ENCODE measurements at places on chromosomes 3 and 15.

DNA sequence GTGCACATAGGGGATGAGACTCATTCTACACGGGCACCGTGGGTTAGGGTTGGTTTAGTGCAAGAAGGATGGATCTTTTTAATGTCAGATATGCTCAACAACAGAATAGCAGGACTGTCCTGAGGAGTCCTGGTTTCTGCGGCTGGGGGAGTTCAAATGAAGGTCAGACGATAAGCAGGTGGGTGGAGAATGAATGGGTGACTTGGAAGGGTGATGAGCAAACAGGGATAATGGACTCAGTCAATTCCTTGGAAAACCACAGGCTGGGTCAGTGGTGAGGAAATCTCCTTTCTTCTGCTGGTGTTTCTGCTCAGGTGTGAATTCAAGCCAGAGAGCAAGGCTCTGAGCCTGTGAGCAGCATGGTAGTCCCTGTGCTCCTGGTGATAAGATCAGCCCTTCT lies 59.9 kb downstream of the MESD start:
- no peak for DNase-seq

DNA sequence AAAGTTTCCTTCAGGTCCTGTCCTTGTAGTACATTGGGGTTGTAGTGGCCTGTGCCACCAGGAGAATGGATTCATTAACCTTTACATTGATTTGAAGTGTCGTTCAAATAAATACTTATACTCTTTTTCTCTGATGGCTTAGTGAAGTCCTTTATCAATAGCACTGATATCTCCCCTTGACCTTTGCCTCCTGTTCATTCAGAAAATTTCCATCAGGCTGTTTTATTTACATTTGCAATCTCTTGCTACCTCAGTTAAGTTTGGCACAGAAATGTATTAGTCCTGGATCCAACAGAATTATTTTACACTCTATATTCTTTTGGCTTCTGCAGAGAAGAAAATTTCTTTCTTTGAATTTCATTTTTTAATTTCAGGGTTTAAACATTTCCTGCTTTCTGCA lies 497.0 kb downstream of the RBMS3 start:
- DNase-seq: no peak

GRCh38 chr3:129439226-129439816 lies 427 bp downstream of the MBD4 start:
- no peak for DNase-seq

- no peak for DNase-seq
These were observed 608.3 kb downstream of the NTRK3 start for GRCh38 chr15:87648278-87648677.

GRCh38 chr15:98063315-98063714 lies 102.8 kb downstream of the ARRDC4 start:
- no peak for DNase-seq

DNA sequence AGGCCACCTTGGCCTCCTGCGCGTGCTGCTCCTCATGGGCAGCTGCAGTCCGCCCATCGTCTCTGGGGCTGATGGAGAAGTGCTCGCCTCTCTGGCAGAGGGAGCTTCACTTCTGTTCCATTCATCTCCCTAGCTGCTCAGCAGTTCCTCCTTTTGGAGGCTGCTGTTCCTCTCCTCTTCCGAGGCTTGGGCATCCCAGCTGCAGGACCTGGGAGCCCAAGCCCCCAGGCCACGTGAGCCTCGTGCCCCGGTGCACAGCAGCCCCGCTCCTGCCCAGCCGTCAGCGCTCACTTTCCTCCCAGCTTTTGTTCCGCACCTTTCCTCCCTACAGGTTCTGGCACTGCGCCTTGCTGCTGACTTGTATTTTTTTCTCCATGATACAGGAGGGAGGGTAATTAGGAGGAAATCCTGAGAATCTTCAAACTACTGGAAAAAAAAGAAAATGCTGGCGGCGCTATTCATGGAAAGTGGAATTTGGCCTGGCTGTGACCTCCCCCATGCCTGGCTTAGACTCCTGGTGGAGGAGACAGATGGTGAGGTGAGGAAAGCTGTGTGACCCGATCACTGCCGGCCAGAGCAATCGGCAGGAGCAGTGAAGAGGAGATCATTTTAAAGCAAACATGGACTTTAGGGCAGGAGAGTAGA lies 210.1 kb downstream of the CHST2 start:
- peak; percentile 76 for DNase-seq

- DNase-seq: no peak
These were observed 946.9 kb downstream of the EPHA3 start for GRCh38 chr3:90054311-90054710.

DNA sequence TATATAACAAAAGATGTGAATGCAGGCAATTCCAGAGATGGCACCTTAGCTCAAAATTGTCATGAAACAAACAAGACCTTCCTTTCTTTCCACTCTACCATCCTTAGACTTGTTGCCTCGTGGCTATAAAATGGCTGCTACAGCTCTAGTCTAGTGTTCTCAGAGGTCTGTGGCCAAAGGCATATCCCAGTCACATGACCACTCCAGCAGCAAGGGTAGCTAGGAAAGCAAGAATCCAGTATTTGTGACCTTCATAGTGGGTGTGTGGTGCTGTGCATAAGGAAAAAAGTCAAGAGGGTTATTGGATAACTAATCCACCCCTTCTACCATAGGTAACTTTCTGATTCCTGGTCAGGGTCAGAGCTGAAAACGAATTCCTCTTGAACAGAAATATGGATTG lies 27.1 kb upstream of the LIPC start:
- no peak for DNase-seq

- no peak for DNase-seq
These were observed 58.8 kb upstream of the MELTF start for GRCh38 chr3:197088370-197088769.

- DNase-seq: no peak
These were observed 31.7 kb downstream of the SLCO2A1 start for GRCh38 chr3:133997871-133998635.

- no peak for DNase-seq
These were observed 331.4 kb upstream of the CCDC54 start for GRCh38 chr3:107045791-107046190.

DNA sequence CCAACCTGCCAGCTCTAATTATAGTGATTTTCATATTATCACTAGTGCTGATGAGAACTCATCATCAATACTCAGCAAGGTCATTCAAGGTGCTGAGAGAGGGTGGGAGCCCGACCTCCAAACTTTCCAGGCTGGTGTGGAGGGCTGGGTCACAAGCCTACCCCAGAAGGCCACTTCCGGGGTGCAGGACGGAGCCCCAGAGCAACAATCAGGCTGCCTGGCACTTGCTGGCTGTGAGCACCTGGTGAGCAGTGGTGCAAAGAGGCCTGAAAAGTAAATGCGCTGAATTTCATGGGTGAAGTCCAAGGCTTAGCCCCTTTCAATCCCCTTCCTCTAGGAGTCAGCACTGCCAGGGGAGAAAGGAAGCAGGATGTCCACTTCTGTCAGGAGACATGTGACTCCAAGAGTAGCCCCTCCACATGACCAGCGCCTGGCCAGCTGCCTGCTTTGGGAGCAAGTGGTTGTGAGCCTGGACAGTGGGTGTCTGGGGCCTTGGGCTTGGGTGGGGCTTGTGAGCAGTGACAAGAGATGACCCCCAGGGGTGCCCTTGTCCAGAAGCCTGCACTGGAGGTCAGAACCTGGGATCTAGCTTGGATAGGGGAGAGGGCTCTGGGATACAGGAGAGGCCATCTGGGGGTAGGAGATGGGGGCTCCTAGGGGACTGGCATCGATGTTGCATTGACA lies 165.0 kb upstream of the TLE3 start:
- DNase-seq: no peak

DNA sequence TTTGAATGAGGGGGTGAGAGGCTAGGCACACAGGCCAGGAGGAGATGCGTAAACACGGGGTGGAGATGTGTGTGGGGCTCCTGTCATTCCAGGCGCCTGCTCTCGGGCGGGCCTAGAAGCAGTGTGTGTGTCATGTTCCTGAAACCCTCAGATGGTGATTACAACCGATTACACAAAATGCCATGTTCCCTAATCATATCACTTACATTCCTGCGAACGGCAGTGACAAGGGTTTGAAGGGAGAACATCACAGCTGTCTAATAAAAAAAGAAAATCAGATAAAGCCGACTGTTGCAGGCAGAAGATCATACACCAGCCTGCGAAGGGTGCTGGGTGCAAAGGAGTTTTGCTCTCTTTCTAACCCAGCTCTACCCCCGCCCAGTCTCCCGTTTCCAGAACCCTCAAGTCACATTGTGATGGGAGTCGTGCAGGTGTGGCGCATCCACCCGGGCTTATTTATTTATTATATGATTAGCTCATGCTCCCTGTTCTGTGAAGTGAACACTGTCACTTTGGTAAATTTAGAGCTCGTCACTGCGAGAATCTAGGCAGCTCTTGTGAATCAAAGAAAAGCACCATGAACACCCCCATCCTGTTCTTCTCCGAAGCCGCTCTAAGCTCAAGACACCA lies 140.3 kb downstream of the NR2F2 start:
- DNase-seq: no peak

- no peak for DNase-seq
These were observed 52.6 kb downstream of the POMGNT2 start for GRCh38 chr3:43053291-43053690.

GRCh38 chr3:19364148-19364547 lies 215.8 kb downstream of the KCNH8 start:
- DNase-seq: no peak

Measured in hindlimb muscle (tissue), 1 donor.